Glomerular endothelial cell (primary cell): ENCODE measurements at places on chromosomes 3 and 15.

DNA sequence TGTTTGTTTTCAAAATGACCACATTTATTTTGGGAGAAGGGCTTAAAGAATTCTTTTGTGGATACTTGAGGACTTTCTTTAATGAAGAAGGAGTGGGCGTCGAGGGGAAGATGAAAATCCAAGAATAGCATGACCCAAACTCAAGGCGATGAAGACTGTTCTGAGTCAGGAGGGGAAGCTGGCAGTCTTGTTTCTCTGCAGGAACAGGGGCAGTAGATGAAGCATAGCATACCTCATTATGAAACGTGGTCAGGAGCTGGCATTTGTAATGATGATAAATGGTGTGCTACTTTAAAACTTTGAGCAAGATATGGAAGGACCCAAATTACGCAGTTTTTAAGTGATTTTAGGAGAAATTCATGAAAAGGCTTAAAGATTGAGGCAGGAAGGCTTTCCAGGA, 549.0 kb downstream of the IGSF11 start:
- DNase-seq: no peak

DNA sequence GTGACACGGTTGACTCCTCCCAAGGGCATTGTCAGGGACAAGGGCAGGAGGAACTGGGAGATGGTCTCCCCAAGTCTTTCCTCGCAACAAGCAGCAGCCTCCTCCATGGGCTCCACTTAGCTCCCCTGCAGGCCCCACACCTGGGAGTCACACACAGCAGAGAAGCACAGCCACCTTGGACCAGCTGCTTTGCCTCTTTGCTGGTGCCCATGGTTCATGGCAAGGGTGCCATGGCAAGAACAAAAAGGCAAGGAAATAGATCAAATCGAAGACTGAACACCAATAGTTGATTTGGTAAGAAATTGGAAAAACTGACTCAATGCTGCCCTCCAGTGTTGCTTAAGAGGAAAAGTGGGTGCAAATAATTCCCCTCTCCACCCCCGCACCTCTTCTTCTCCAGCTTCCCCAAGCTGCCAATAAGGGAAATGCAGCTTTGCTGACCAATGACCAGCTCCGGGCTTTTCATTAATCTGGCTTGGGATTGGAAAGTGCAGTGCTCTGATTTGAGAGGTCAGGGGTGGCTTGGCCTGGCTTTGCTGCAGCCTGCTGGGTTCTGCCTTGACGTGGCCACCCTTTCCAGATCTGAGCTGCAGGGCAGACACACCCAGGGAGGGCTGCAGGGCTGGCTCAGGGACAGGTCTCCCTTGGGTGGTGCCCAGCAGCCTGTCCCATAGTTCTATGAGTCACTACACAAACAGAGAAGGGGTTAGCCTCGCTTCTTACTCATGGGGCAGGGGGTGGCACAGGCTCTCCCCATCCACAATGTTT, 162.0 kb downstream of the KLF13 start:
- DNase-seq: peak; percentile 64

- no peak for DNase-seq
Observed at GRCh38 chr3:88123526-88123925, 26.2 kb upstream of the C3orf38 start.

DNA sequence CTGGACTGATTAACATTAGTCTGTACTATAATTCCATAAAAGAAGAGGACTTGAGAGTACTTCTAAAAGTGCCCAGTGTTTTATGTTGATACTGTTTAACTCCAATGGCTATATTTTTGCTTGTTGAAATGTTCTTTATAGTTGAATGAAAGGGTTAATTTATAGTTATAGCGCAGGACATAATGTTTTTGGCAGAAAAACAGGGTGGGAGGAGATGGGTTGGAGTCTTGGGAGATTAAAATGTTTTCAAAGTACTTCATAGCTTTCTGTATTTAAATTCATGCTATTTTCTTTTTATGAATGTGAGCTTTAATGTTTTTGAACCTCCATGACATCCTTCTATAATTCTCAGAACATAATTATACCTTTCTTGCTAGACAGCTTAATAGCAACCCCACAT, 108.2 kb downstream of the CNTN3 start:
- DNase-seq: no peak

DNA sequence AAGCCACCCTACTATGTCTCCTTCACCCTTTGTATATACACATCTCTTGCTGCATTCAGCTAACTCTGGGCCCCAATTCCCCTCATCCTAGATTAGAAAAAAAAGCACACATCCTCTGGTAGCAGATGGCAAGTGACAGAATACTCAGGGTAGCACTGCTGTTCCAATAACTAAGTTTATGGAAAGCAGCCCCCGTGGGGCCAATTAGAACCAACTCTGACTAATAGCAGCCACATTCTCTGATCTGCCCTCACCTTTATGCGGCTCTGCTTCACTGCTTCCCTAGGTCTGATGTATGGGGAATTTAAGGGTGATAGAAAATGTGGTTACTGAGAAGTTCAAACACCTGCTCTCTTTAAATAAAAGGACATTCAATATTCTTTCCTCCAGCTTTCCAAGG, 74.9 kb upstream of the SETMAR start:
- no peak for DNase-seq

GRCh38 chr15:69679623-69680228, 227.1 kb downstream of the RPLP1 start:
- DNase-seq: no peak

- no peak for DNase-seq
Observed at GRCh38 chr15:71375934-71376333, 260.7 kb downstream of the THSD4 start.

GRCh38 chr3:6089780-6090179, 771.1 kb upstream of the GRM7 start:
- DNase-seq: no peak

DNA sequence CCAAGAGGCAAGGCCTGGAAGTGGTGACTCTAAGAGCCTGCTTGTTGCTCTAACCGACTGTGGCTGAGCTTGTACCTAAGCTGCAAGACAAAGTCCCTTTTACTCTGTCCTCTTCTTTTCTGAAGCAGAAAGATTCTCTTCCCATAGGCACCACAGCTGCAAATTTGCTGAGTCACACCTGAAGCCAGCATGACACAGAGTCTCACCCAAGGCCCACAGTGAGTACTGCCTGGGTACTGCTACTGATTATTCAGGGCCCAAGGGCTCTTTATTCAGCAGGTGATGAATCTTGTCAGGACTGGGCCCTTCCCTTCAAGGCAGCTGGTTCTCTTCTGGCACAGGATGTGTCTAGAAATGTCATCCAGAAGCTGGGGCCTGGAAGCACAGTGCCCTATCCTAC, 18.9 kb upstream of the TIGIT start:
- no peak for DNase-seq

DNA sequence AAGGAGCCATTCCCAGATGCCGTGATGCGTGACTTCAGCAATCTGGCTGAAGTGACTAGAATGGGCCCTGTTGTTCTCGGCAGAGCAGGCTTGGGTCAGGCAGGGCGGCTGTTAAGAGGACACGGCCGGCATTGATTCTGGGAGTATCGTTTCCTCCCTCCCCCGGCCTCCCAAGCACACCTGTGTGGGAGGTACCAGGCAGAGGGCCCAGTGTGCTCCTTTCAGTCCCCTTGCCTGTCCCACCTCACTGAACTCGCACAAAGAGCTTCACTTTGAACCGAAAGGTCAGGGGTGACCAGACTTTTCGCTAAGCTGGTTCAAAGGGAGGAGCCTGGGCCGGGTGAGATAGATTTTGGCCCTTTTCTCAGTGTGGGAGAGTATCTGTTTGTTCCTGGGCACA, 92.7 kb downstream of the CEMIP start:
- no peak for DNase-seq

DNA sequence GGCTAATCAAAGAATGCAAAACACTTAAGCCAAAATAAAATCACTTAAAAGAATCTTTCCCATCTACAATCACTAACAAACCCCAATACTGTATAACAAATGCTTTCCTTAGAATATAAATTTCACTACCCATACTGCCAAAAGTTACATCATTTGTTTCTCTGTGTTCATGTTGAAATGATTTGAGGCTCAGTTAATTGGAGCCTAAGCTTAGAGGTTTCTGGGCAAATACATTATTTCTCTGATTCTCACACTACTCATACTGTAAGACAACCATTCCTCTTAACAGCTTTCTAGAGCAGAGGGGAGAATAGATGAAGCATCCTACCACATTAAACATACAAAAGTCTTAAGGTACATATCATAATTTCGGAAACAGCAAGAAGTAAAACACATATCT, 2.1 kb downstream of the RIOX2 start:
- DNase-seq: no peak

GRCh38 chr3:119551598-119551997, 7.8 kb downstream of the CD80 start:
- no peak for DNase-seq

DNA sequence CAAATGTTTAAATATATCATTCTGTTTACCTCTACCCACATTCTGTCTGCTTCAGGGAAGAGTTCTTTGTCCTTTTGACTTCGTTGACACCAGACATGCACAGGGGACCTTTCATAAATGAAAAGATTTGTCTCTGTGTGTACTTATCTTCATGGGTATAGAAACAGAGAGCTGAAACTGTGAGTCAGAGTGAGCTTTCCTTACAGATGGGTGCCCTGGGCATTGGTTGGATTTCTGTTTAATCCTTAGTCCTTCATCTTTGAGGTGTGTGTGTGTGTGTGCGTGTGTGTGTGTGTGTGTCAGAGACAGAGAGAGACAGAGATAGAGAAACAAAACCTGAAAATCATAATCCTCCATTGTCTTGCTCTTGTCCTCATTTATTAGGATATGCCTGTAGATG, 517.4 kb downstream of the TUSC7 start:
- no peak for DNase-seq

DNA sequence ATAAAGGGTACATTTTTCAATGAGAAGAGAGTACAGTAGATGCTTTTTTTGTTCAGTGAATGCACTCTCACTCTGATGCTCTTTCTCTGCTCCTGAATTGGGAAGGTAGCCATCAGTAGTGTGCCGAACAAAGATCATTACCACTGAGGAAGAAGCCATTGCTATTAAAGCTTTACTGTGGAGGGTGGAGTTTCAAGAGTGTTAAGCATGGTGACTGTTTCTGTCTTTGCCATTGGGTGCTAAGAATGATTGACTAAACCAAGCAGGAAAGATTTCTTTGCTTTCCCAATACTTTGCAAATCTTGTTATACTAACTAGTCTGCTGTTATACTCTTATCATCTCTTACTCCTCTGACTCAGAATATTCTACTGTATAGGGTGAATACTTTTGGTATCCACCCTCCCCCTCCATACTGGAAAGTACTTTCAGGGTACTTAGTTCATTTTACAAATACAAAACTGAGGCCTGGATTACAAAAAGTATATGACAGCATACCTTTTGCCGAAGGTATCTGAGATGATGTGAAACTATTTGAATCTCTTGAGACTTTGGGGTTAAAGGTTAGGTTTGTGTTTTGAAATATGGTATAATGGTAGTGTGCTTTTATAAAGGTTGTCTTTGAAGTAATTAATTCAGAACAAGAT, 1.7 kb downstream of the RAB11A start:
- no peak for DNase-seq

- DNase-seq: no peak
Observed at GRCh38 chr3:193870376-193871219, 265.4 kb upstream of the HES1 start.

DNA sequence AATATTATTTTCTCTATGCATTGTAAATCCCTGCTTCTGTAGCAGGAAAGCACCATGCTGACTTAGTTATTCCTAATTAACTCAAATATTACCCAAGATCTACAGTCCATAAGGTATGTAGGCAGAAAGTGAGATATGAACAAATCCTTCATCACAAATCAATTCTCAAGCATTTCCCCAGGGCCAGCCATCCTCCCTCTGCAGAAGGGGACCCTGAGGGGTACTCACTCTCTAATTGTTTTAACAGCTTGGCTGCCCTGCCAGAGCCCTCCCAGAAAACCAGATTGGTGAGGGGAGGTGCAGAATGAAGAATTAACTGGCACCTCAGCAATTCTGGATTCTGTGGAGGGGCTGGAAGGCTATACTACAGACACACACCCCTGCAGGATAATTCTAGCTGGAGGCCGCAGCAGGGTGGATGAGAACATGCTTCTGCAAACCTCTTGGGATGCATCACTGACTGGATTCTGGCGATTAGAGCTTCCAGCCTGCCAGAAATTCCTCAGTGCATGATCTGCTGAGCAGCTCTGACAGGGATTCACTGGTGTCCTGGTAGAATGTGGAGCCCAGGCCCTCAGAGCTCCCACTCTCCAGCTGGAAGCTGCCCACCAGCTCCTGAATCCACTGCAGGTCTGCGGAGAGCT, 88.6 kb upstream of the HERC1 start:
- no peak for DNase-seq
